DMS79 treated with DMSO at 0.1 percent for 48 hours (cell line): ENCODE measurements at places on chromosomes 13 and 19.

DNA sequence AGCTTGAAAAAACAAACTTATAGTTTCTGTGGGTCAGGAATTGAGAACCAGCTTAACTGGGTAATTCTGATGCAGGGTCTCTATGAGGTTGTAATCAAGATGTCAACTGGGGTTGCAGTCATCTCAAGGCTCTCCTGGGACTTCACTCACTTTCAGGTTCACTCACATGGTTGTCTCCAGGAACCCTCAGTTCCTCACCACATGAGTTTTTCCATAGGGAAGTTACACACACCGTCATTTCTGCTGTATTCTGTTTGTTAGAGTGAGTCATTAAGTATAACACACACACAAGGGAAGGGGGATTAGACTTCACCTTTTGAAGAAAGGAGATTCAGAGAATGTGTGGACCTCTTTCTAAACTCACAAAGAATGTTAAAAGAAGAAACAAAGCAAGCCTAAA lies 34.9 kb upstream of the MLNR start:
- DNase-seq, result no peak

DNA sequence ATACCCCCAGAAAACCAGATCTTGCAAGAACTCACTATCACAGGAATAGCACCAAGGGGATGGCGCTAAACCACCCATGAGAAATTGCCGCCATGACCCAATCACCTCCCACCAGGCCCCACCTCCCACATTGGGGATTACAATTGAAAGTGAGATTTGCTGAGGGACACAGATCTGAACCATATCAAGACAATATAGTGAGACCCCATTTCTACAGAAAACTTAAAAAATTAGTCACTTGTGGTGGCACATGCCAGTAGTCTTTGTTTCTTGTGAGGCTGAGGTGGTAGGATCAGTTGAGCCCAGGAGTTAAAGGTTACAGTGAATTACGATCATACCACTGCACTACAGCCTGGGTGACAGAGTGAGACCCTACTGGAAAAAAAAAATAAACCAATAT lies 9.7 kb downstream of the DNAJC15 start:
- DNase-seq, result no peak

DNA sequence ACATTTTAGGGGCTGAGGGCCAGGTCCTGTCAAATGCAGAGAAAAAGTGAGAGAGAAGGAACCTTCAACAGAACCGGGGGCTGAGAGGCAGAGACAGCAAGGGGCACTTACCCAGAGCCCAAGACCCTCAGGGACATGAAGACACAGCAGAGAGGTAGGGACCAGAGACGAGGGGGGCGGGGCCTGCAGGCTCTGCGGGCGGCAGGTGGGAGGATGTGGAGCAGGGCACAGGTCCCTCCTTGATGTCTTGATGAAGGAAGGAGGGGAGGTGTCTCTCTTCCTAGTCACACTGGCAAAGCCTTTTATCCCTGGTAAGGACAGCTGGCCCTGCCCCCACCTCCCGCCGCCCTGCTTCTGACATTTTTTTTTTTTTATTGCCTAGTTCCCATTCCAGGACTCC lies at the start of gene KLK14:
TSS of gene KLK14 (minus strand) at position 277 of the 400 bp plus-strand sequence. CDS start at position 4, 273 bp downstream.
- DNase-seq, result no peak

- no peak for DNase-seq
Measured at GRCh38 chr19:43784241-43784980, 3.6 kb upstream of the KCNN4 start.

DNA sequence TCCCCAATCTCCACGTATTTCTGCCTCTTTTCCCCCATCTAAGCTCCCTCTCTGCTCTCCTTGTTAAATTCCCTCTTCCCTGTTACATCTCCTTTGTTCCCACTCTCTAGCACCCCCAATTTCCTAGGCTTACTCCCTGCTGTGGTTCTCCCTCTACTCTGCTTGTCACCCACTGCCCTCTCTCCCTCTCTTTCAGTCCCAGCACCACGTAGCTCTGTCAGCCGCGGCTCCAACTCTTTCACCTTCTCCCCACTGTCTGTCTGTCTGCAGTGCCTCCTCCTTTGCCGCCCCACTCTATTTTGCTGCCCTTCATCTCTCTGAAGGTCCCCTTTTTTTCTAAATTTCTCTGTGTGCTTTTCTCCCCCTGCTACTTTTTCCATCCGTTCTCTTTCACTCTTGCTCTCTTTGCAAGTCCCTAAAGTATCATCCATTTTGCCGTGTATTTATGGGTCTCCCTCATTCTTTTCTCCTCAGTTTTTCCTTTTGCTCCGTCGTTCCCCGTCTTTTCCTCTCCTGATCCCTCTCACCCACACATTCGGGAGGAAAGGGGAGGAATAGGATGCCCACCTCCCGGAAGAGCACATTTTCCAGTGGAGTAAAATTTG lies 937 bp downstream of the ZNF841 start:
- DNase-seq, result peak; percentile 15

DNA sequence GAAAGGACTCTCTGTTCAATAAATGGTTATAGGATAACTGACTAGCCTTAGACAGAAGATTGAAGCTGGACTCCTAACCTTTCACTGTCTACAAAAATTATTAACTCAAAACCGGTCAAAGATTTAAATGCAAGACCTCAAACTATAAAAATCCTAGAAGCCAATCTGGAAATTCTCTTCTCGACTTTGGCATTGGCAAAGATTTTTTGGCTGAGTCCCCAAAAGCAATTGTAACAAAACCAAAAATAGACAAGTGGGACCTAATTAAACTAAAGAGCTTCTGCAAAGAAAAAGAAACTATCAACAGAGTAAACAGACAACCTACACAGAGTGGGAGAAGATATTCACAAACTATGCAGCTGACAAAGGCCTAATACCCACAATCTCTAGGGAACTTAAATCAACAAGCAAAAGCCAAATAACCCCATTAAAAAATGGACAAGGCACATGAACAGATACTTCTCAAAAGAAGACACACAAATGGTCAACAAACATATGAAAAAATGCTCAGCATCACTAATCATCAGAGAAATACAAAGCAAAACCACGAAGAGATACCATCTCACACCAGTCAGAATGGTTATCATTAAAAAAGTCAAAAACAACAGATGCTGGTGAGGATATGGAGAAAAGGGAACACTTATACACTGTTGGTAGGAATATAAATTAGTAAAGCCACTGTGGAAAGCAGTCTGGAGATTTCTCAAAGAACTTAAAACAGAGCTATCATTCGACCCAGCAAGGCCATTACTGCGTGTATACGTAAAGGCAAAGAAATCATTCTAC lies 266.3 kb downstream of the DNAJC15 start:
- DNase-seq, result peak; percentile 81

- peak; percentile 54 for DNase-seq
Measured at GRCh38 chr13:26342898-26343297, 89.0 kb downstream of the CDK8 start.

DNA sequence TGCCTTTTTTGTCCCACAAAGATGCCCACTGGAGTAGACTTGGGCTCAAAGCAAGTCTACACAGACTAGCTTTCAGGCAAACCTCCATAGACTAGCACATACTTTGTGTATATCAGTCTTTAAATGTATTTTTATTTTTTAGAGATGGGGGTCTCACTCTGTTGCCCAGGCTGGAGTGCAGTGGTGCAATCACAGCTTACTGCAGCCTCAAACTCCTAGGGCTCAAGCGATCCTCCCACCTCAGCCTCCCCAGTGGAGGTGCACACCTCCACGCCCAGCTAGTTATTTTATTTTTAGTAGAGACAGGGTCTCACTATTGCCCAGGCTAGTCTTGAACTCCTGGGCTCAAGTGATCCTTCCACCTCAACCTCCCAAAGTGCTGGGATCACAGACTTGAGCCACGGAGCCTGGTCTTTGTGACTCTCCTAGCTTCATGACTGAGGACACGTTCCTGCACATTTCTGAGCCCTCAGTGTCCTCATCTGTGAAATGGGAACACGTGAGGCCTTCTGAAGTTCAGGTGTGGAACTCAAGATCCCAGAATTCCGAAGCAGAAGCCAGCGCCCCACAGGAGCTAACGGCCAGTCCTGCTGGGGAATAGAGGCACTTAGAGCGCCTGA lies 5.1 kb upstream of the TPM4 start:
- no peak for DNase-seq

- DNase-seq, result peak; percentile 64
Measured at GRCh38 chr19:2312820-2313501, 5.0 kb upstream of the LINGO3 start.

GRCh38 chr19:12199757-12200419 lies 37.0 kb downstream of the ZNF136 start:
- no peak for DNase-seq

DNA sequence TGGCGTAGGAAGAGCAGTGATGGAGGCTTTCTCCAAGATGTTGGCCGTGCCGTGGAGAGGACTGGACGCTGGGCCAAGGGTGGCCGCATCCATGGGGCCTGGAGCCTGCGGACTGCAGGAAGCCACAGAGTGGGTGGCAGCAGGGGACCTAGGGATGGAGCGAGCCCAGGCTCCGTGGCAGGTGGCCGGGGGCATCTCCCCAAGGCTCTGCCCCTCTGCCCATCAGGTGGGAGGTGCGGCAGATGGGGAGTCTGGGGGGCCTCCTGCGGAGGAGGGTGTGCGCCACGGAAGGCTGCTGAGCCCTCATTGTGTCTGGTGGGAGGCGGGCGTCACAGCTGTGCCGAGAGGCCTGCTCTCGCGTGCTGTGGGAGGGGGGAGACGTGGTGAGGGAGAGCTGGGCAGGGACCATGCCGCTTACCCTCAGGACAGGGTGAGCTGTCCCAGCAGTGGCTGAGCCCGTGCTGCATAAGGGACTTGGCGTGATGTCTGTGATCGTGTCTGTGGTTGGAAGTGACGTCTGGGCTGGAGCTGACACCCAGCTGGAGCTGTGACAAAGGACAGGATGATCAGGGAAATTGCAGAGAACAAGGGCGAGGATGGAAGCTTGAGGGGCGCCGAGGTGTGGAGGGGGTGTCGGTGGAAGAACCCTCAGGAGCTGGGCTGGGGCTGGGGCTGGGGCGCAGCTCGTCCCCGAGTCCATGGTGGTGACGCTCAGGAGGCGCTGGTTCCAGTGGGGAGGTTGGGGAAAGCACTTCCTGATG lies 13.4 kb downstream of the MCF2L start:
- no peak for DNase-seq

DNA sequence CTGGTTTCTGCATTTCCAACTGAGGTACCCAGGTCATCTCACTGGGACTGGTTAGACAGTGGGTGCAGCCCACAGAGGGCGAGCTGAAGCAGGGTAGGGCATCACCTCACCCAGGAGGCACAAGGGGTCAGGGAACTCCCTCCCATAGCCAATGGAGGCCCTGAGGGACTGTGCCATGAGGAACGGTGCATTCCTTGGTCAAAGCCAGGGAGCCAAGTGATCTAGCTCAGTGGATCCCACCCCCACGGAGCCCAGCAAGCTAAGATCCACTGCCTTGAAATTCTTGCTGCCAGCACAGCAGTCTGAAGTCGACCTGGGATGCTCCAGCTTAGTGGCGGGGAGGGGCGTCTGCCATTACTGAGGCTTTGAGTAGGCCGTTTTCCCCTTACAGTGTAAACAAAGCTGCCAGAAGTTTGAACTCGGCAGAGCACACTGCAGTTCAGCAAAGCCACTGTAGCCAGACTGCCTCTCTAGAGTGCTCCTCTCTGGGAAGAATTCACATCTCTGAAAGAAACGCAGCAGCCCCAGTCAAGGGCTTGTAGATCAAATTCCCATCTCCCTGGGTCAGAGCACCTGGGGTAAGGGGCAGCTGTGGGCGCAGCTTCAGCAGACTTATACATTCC lies 1386.6 kb upstream of the PCDH9 start:
- DNase-seq, result no peak

GRCh38 chr13:50670272-50670671 lies 173.2 kb downstream of the DLEU7 start:
- DNase-seq, result no peak

DNA sequence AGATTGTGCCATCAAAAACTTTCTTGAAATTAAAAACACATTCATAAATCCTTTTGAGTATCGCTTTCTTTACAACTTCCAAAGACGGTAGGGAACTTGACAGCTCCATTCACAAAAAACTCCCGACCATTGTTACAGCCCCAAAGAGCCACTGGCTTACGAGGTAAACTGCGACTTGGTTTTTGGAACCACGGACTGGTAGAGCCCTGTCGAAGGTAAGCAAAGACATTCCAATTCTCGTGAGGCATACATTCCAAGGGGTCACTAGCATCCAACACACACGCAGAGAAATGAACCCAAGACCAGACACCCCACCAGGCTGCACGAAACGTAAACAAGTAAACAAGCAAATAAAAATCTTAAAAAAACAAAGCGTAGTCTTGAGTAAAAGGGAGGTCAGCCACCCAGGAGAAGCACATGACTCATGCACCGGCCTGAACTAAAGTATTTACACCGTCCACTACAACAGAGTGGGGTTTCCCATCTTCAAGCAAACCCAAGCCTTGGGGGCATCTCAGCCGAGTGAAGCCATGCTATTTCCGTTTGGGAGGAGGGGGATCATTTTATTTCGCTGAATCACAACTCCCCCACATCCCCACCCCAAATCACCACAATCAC lies 1.4 kb downstream of the BRD4 start:
- DNase-seq, result peak; percentile 4

- DNase-seq, result no peak
Measured at GRCh38 chr13:70051531-70051930, 56.1 kb upstream of the ATXN8OS start.

DNA sequence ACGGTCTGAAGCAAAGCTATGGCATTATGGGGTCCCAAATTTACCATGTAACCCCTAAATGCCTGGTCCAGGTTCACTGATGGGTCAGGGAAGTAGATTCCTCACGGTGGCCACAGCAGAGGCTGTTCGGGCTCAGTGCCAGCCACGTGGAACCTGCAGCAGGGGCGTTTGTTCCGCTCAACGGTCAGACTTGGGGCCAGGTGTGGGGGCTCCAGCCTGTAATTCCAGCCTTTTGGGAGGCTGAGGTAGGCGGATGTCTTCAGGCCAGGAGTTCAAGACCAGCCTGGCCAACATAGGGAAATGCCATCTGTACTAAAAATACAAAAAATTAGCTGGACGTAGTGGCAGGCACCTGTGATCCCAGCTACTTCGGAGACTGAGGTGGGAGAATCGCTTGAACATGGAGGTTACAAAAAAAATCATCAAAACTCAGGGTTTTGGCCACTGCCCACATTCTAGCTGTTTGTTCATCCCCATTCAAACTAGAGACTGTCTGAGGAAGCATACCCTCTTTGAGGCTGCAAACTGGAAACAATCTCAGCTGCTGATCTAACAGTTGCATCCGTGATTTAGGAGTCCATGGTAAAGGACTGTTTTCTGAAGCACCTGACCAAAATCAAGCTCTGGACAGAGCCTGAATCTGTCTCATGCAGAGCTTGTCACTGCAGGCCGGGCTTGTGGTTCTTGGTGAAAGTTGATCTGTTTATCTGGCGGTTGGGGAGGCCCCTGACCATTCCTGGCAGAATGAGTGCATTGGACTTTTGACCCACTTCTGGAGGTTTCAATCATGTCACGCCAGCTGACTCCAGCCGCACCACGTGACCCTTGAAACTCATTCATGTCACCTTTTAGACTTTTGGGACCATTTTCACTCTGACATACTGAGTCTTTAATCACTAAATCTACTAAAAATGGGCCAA lies 30.2 kb upstream of the ZNF331 start:
- no peak for DNase-seq

- DNase-seq, result peak; percentile 70
Measured at GRCh38 chr19:9075064-9075949, 11.6 kb upstream of the OR1M1 start.
